AG08396 (cell line): ENCODE measurements at places on chromosomes 2 and 18.

GRCh38 chr2:24482251-24482971 is 8.6 kb upstream of the NCOA1 start:
- DNase-seq = no peak

GRCh38 chr2:219060821-219061791 is at the start of gene IHH:
TSS of gene IHH (minus strand) at chr2:219060921. CDS start at chr2:219060467, 454 bp downstream.
- DNase-seq = peak; percentile 54

- DNase-seq = peak; percentile 32
These were observed 135.9 kb downstream of the ABCA12 start for GRCh38 chr2:215002500-215002899.

GRCh38 chr2:122070241-122070731 is 314.8 kb downstream of the TSN start:
- no peak for DNase-seq

- peak; percentile 80 for DNase-seq
These were observed 553 bp downstream of the CNDP2 start for GRCh38 chr18:74496508-74497323.
